ENCODE measurements at places on chromosomes 7 and 10.

DNA sequence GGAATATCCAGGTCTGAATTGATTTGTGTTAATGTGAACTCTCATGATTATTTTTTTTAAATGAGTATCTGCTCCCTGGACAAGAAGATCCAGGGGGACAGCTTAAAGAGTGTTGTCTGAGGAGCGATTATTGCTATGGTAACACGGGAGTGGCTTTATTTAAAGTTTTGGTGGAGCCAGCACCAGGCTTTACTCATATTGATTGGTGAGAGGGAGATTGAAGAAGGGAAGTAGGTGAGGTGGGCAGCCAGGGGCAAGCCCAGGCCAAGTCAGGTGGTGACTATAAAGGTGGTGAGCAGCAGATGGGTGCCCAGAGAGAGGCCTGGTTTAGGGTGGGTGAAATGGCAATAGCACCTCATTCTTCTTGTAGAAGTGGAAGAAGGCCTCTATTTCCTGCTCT, 10.2 kb upstream of the AGR2 start:
- no peak for DNase-seq

- no peak for DNase-seq
Observed at GRCh38 chr10:119642556-119643111, 8.5 kb upstream of the BAG3 start.

DNA sequence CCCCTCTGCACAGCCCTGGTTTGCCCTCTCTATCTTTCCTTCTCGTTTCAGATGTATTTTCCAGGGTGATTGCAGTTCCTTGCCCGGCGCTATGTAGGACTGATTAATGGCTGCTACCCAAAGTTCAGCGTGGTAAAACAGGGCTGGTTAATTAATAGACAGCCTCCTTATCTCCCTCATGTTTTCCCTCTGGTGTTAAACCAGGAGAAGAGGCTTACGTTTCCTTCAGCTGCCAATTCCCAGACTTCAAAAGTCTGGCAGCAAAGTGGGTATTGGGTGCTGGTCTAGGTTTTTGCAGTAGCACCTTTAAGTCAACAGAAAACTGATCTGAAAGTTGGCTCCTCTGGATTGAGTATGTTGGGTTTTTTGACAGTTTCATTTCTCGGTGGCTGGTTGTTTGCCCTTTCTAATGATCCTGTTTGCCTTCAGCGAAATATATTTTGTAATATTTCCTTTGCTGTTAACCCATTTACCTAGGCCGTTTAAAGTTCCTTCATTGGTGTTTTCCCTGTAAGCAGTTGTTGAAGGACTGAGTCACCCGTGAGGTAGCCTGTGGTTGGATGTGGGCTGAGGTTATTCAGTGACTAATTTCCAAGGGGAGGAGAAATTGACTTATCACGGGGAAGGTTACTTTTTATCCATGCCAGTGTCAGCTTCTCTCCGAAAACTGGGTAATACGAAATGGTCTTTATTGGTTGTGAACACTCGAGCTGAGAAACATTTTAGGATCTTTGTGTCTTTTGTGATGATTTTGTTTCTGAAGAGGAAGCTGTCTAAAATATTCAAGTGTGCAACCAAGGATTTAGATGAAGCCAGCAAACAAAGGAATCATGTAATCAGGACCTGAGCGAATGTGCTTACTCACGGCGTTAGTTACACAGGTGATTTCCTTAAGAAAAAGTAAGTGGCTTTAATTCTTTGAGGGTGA, 257.2 kb downstream of the KIAA1217 start:
- peak; percentile 9 for DNase-seq

DNA sequence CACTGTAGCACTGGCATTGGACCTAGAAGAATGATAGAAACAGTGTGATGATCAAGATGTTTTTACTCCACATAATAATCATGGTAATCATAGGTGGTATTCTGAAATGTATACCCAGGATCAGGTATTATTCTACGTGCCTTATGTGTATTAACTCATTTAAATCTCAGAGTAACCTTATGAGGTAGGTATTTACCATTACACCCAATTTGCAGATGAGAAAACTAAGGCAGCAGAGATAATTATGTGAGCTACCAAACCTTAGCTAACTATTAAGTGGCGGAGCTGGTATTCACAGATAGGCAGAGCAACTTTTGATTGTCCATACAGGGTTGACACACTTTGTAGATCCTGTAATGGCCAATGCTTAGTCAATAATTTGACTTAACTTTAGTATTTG, 2.5 kb downstream of the CAMK1D start:
- DNase-seq = no peak

- peak; percentile 47 for DNase-seq
Observed at GRCh38 chr10:96470116-96470743, 43.5 kb downstream of the TLL2 start.

DNA sequence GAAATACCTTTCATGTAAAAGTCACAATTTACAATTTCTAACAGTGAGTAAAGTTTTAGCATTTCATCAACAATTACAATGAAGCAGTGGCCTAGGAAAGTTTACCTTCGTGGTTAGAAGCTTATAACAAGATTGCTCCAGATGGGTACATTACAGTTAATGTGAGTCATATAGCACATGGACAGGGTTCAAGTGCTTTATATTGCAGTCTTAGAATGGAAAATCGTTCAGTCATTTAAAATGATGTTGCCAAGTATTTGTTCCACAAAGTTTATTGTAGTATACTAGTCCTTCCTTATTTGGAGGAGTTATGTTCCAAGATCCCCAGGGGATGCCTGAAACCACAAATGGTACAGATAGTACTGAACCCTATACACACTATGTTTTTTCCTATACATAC, 174.6 kb upstream of the TARP start:
- DNase-seq = no peak

GRCh38 chr7:31633894-31634494, 53.0 kb upstream of the PPP1R17 start:
- peak; percentile 4 for DNase-seq

- DNase-seq = no peak
Observed at GRCh38 chr7:91085175-91085574, 179.1 kb upstream of the FZD1 start.

GRCh38 chr10:101611096-101611905, 23.2 kb downstream of the DPCD start:
- DNase-seq = no peak

DNA sequence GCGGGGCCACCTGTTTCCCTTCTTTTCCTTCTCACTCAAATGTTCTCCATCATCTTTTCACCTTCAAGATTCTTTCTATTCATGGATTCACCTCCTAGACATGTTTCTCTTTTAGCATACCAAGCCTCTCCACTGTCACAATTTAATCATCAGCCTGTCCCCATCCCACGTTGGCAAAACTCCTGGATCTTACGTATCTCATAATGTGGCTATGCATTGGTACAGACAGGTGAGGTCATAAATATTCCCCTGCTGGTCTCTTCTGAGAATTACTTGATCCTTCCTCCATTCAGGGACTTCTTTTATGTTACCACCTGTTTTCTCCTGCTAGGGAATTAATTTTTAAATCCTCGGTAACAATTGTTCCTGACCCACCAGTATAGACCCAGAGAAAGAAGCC, 262.6 kb upstream of the NEBL start:
- no peak for DNase-seq

GRCh38 chr10:114767986-114768821, 53.4 kb upstream of the FHIP2A start:
- DNase-seq = peak; percentile 25

Measured in GM19239 (cell line).